ENCODE measurements at places on chromosomes 12 and 14.

DNA sequence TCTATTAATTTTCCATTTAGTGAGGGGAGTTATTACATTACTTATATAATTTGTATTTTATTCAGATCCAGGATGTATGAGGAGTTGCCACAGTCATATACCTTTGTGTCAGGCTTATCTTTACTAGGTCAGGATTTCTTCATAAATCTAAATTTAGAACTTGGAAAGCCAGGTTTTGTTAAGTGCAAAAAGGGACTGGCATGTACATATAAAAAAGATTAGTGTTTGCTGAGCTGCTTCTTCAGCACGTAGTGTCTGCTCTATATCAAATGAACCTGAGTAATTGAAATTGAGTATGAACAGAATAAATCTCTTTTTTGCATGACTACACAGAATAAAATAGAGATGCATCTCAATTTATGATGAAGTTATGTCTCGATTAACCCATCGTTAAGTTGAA is 157.4 kb downstream of the NUBPL start:
- no peak for DNase-seq

DNA sequence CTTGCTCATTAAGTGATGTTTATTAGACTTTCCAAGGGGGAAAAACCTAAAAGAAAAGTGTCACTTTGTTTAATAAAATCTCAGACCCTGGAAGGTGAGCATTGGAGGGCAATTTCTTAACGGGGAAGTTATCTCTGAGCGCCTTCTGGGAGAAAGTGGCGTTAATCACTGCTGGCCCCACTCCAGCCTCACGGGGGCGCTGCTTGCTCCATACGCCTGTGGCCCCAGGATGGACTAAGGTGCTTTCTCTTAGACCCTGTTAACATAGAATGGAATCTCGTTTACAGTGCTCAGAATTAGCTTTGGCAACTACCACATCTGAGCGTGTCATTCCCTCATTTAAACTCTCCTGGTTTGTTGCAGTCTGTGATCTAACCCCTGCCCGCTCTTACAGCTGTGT is 16.4 kb upstream of the PRIMA1 start:
- no peak for DNase-seq

DNA sequence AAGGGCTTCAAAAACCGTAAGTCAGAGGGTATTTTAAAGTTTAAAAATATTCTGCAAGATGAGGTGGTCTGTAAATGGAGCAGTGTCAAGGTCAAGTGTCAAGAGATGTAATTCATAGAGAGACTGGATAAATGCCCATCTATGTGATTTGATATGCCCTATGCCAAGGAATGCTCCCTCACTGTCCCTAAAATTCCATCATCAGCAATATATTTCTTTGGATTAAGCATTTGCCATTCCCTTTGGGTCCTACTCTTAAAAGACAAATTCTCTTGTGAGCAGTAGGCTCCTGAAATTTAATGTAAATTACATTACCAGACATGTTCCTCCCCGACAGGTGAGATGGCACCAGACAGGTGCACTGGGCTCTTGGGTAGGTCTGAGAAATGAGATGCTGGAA is 16.0 kb upstream of the FOS start:
- DNase-seq: no peak

GRCh38 chr12:68445824-68446223 is 113.7 kb upstream of the MDM1 start:
- no peak for DNase-seq

DNA sequence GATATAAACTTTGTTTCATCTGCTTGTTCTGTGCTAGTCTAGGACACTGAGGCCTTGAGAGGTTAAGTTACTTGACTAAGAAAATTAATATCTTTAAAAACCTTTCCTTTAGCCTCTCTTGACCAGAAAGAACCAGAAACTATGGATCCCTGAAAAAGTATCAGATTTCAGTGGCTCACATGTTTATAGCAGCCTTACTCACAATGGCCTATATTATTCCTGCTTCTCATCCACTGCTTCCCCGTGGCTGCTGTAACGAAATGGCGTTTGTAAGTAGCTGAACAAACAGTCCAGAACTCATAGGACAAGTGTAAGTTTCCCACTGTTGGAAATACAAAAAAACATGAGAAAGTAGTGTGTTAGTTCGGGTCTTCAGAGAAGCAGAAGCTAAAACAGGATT is 3.2 kb upstream of the PYGL start:
- DNase-seq: no peak

DNA sequence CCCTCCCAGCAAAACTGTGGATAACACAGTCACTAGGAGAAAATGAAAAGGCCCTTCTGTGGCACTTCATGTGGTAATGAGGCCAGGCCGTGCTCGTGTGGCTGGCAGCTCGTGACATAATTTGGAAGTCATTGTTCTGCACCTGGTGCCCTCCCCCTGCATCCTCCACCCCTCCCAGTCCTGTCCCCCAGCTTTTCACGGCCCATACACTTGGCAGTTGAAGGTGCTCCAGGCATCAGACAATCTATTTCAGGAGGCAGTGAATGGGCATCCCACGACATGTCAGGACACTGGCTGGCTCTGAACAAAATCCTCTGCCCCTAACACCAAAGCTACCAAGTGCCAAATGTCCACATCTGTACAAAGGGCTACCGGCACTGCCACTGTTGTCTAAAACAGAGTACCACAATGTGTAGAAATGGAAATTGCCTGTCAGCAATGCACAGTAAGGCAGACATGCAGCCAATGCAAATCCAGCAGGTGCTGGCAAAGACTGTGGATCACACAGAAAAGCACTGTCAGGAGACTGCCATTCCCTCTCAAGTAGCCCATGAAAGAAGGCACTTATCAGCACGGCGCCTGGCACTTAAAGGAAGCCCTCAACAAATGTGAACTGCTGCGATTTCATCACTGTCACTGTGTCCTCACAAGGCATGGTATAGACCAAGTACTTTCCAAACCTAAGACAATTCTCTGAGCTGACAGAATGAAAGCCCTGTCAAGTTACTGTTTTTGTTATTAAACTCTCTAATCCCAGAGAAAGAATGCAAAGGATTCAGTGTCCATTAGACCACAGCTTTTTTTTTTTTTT is 39.1 kb downstream of the CORO1C start:
- no peak for DNase-seq

DNA sequence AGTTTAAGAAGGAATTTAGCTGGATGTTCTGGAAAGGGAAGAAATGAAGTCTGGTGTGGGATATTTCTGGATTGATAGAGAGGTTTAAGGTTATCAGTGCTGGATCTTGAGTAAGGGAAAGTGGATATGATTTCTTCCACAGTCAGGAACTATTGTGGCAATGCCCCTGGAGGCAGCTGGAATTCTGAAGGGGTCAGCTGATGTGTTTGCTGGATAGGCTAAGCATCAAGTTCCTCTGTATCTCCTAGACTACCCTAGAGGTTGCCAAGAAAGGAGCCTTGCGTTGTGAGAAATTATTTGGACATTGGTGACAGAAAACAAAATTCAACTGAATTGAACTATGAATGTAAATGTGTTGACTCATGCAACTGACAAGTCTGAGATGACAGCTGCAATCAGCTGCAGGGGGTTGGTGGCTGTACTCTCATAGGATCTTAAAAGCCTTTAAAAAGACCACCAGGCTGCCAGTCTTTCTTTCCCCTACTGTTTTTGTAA is 244.4 kb downstream of the ATXN7L3B start:
- no peak for DNase-seq

DNA sequence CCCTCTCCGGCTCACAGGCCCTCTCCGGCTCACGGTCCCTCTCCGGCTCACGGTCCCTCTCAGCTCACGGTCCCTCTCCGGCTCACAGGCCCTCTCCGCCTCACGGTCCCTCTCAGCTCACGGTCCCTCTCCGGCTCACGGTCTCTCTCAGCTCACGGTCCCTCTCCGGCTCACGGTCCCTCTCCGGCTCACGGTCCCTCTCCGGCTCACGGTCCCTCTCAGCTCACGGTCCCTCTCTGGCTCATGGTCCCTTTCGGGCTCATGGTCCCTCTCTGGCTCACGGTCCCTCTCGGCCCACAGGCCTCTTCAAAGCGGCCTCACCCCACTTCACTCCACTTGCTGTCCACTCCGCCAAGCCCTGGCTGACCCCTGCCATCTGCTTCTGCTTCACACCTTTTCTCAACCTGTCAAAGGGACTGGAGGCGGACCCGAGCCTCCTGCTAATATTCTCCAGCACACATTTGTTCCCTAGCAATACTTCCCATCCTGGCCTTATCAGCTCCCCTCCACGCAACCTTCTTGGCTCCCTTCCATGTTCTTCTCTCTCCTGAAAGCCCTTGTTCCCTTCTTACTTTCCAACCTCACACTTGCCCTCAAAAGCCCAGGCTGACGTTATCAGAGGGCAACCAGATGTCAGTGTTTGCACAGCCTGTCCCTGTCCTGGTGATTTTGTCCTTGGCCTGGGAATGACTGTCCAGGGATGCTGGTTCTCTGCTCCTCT is 176.7 kb downstream of the CALM1 start:
- DNase-seq: no peak

DNA sequence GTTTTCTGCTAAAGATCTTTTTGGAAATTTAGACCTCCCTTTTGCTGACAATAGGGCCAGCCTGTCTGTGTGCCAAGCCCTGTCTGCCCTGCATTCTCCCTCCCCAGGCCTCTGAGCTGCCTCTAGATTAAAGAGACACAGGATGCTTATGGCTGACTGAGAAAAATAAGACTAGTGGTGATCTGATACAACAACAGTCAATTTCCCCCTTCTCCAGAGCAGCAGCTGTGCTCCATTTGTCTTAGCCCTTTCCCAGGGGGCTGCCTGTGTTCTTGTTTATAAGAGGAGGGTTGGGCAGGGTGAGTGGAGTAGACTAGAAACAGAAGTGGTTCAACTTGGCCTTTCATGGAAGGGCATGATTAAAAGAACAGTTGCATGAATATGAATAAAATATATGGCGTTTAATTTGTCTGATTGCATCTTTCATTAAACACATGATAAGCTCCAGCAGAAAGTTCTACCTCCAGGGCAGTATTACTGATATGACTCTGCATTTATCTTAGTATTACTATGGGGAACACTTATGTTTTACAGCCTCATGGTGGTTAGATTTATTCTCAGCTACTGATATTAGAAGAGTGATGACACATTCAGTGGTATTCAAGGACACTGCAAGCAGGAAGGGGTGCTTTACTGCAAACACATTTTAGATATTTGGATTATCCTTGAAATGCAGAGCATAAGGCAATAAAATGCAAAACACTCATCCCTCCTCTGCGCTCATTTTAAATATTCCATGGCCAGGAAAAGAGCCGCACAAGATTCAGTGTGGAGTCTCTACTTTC is 150.2 kb upstream of the CLEC14A start:
- no peak for DNase-seq

- DNase-seq: no peak
Measured at GRCh38 chr12:99600388-99600787, 47.2 kb upstream of the GARIN6 start.

- no peak for DNase-seq
Measured at GRCh38 chr12:133264173-133264572, 28.5 kb upstream of the ANHX start.

DNA sequence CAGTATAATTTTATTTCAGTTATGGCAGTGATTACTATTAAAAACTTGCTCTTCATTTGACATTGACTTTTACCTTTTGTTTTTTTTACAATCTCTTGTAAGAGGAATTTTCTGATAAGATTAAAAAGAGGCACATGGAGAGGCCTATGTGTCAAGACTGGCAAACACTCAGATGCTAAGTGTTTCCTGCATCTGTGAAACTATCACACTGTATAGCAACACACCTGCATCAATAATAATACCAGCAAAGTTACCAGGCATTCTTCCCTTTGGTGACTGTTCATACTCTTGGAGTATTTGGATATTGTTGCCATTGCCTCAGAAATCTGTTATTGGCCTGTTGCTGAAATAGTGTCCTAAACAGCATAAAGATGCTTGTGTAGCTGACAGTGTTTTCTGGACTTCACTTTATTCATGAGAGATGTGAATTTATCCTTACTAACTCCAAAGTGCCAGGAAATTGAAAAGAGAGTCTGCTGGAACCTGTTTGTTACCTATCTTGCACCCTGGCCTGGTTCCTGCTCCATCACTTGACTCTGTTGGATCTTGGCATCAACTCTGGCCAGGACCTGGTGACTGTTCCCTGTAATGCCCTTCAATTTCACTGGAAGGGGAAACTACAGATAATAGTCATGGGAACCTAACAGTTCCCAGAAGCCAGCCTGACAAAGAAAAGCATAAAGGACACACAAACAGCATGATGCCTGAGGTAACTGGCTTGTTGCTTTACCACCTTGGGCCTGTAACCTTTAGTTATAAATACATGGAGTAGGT is 19.8 kb downstream of the SLC16A7 start:
- no peak for DNase-seq

GRCh38 chr12:66059666-66060065 is 70.9 kb downstream of the LLPH start:
- no peak for DNase-seq

- DNase-seq: no peak
Measured at GRCh38 chr12:57611108-57611826, at the start of gene ARHGEF25. Gene ARHGEF25 (plus strand): TSS chr12:57611435. CDS start chr12:57611895, 460 bp downstream.

DNA sequence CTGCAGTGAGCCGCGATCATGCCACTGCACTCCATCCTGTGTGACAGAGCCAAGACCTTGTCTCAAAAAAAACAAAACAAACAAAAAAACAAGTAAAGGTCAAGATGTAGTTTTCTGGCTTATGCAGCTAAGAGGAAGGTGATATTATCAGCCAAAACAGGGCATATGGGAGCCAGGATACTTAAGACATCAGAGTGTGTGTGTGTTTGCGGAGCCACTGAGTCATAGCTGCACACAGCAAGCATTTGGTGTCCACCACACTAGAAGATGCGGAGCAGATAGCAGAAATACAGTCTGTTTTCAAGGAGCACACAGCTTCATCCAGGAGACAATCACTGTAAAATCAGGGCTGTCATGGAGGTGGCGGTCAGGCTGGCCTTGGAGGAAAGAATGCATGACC is 72.6 kb upstream of the REP15 start:
- DNase-seq: no peak

- DNase-seq: no peak
Measured at GRCh38 chr12:9948606-9949296, 16.6 kb upstream of the CLEC2A start.

- no peak for DNase-seq
Measured at GRCh38 chr12:54374562-54375258, 9.8 kb downstream of the ZNF385A start.

DNA sequence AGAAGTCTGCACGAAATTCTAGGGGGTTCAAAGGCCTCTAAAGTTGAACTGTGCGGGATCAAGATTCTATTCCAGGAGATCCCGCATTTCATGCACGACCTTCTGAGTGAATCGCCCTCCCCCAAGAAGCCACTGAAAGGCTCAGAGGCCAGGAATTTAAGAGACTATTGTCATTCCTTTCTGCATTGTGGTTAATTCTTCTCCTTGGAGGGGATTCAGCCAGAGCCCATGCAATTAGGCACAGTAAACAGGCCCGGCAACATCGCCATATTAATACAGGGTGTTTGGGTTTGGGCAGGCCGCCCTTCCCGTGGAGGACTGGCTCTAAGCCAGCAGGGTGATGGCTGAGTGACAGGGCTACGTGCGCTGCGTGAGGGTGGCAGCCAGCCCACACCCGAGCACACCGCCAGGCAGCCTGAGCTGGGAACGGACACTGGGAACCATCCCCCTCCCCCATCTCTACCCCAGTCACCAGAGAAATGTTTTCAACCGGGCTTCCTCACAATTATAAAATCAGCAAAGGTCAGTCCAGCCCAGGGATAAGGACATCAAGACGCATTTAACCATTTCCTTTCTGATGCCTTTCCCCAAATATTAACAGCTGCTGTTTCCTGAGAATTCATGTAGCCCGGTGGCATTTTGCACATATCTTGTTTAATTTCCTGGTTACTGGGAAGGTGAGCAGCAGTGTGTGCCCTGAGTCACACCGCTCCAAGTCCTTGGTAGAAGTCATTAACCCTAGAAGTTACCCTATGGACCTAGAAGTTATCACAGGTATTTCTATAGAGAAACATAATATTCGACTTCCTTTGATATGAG is 12.5 kb downstream of the EGLN3 start:
- DNase-seq: no peak

- DNase-seq: no peak
Measured at GRCh38 chr14:76958980-76959710, 69.4 kb downstream of the IRF2BPL start.

All from stimulated activated CD4-positive, alpha-beta T cell treated with anti-CD3 and anti-CD28 coated beads, TNF-alpha, amount 100 ng/mL, for 4 hours (primary cell).